ENCODE measurements at places on chromosomes 3 and 15.

- no peak for DNase-seq
Observed at GRCh38 chr3:76490064-76490463, 549.8 kb upstream of the ROBO2 start.

DNA sequence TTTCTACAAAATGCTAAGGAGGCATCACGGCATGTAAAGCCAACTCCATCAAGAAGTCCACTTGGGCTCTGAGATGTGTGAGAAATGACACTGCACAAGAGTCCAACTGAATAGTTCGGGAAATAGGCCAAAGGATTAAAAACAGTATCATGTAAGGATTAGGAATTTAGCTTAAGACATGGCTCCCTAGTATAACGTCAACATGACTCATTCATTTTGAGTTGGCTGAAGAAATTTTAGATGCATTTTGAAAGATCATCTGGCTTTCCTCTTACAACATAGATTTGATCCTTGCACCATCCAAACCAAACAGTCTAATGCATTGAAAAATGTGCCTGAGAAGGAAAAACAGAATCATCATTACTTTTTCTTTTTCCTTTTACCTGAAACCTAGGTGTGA, 109.3 kb upstream of the MME start:
- DNase-seq = no peak

GRCh38 chr3:32991781-32992180, 40.3 kb downstream of the CCR4 start:
- DNase-seq = no peak

- DNase-seq = no peak
Observed at GRCh38 chr3:3538451-3538850, 260.8 kb upstream of the LRRN1 start.

DNA sequence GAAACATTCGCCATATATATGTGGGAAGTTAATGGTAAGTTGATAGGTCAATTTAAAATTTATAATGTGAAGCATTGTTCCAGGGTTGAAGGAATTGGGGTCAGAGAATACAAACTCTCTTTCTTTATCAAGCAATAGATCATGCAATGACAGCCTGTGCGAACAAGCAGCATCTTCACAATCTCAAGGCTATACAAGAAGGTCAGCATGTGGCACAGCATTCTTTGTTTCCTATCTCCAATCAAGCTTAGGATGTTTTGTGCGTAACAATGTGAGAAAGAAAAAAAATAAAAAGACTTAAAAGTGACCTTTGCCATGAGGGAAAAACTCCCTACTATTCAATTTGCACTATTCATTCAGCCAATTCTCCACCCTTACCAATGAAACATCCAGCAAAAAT, 288.1 kb upstream of the NECTIN3 start:
- no peak for DNase-seq

DNA sequence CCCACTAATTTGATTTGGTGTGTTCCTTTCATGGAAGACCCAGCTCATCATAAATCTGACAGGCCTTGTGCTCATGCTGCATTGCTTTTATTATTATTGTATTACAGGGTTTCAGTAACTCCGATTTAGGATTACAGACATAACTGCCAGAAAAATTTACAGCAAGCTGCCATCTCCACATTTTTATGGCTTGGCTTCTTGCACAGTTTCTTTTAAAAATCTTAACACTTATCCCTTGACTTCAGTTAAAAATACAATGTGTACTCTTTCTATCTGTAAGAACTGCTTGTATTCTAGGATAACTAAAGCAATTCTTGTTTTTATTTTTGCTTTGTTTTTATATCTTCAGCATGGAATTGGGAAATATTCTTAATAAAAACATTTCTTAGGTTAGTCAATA, 612.2 kb downstream of the DIPK2A start:
- no peak for DNase-seq

GRCh38 chr15:100311833-100312476, 29.8 kb downstream of the ADAMTS17 start:
- no peak for DNase-seq

DNA sequence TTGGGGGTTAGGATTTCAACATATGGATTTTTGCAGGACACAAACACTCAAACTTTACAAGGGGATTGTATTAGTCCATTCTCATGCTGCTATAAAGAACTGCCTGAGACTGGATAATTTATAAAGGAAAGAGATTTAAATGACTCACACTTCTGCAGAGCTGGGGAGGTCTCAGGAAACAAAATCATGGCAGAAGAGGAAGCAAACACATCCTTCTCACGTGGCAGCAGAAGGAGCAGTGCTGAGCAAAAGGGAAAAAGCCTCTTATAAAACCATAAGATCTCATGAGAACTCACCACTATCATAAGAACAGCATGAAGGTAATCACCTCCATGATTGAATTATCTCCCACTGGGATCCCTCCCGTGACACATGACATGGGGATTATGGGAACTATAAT, 1183.1 kb downstream of the ZPLD1 start:
- DNase-seq = no peak

GRCh38 chr15:67341539-67341938, 87.0 kb downstream of the IQCH start:
- no peak for DNase-seq

DNA sequence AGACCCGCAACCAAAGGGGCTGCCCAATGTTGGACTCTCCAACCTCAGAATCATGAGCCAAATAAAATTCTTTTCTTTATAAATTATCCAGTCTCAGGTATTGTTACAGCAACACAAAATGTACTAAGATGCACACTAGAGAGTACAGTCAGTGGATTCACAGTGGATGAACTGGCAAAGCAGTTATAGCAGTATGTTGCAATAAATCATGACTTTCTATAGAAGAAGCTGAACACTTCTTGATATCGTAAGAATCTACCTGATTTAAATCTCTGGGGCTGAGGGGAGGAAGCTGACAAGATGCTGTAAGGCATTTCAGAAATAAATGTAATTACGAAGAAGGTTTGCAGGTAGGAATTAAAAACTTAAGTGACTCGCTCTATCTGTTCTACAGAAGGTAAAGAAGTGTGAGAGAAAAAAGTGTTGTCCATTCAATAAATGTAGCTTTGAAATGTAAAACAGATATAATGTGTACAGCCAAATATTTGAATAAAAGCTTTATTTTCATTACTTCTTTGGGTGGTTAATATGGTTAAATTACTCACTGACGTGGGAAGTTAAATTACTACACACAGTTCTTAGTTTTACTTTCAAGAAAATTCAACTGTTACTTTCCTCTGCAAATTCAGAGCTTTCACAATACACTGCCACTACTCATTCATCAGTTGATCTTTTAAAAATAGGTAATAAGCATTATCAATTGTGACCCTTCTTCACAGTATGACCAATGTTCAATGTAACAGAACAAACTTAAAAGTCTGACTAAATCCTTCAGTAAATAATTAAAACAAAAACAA, 439.1 kb downstream of the SHQ1 start:
- no peak for DNase-seq

DNA sequence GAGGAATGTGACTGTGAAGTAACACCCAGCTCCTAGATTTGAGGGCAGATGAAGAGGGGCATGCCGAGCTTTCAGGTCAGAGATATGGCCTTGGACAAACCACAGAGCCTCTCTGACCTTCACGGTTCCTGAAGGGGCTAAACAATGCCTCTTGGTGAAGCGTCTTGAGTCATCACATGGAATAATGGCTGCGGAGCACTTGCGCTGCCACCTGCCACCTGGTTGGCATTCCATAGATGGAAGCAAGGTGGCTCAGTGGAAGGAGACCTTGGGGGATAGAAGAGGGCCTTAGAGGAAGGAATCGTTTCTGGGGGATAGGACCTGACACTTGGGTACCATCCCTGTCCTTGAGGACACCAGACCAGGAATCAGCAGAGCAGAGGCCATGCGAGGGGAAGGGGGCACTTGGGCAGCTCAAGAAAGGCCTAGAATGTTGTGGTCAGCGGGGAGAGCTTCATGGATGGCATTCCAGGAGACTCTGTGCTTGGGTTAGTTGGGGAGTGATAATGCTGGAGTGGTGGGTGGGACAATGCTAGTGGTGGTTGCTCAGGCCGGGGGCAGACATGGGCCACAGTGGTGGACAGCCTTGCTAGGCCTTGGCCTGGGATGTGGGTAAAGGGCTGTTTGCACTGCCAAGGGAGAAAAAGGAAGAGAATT, 12.6 kb downstream of the MRAS start:
- DNase-seq = no peak

GRCh38 chr3:111998636-111999483, at the start of gene TAGLN3:
TAGLN3 (plus strand) TSS chr3:111998922; CDS start chr3:111999423, 501 bp downstream.
- no peak for DNase-seq

- DNase-seq = no peak
Observed at GRCh38 chr3:14096742-14097141, 27.9 kb downstream of the CHCHD4 start.

DNA sequence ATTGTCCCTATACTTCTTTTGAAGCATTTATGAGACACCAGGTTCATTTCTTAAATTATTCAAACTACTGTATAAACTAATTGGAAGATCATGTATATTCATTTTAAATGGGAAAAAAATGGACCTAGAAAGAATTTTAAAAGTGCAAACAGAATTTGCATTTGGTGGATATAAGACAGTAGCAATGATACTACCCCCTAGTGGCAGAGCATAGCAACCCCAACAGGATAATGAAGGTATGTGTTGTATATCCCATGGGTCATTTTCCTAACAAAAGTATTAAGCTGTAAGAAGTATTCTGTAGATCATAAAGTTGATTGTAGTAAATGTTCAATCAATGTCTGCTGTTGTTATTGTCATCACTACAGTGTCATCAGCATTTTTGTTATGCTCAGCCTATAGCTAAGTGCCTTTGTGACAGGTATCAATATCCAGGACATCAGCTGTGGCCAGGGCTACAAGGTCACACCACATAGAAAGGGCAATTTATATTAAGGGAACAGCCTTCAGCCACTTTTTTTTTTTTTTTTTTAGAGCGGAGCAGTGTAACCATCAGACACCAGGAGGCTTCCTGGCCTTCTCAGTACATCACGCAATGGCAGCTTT, 175.8 kb downstream of the FOXB1 start:
- DNase-seq = no peak

DNA sequence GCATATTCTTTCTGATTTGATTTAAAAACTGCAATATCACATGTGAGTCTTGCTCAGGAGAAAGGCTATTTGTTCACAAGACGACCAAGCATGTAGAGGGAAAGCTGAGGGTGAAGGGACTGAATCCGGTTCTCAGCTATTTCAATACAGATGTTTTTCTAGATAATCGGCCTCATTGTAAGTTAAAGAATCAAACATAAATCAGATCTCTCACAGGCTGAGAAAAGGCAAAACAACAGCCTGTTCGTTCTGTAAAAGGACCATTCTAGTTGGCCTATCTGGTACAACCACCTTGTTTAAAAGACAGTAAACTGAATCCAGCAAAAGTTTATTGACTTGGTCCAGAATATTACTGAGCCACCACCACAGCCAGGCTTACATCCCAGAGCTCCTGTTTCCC, 1045.7 kb upstream of the CFAP20DC start:
- no peak for DNase-seq

GRCh38 chr3:63295806-63296205, 17.7 kb downstream of the SYNPR start:
- no peak for DNase-seq

DNA sequence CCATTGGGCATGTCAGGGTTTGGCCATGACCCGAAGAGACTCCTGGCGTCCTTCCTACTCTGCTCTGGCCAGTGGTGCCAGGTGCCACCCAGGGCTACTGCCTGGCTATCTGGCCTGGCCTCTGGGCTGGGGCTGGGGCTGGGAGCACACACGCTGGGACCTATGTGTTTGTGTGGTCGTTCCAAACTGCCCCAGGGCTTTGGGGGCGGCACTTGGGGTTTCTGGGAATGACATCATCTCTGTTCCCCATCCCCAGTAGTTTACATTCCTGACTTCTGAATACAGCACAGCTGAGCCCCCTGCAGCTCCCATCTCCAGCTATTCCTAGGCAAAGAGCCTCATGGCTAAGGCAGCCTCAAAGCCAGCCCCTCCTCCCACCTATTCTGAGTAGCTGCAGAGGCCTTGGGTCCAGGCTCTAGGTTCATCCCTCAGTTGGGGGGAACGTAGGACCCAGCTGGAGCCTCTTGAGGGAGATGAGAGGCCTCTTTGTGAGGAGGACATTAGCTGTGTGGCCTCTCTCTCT, 24.3 kb downstream of the PLEKHO2 start:
- no peak for DNase-seq

DNA sequence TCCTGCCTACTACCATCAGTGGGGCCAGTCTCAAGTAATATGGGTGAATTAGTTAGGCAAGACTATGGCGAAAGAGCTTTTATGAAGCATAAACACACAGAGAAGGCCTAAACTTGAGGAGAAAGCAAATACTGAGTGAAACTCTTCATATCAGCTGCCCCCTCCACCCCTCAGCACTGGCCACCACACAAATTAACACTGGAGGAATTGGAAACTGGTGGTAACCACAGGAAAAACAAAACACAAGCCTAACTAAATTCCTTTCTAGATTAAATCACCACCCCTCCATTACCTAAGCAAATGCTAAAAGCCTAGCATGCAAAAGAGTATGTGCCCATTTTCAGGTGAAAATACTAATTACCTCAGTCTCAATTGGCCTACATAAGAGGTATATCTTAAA, 774.7 kb upstream of the NECTIN3 start:
- no peak for DNase-seq

- DNase-seq = no peak
Observed at GRCh38 chr15:61653110-61653509, 407.1 kb downstream of the VPS13C start.

DNA sequence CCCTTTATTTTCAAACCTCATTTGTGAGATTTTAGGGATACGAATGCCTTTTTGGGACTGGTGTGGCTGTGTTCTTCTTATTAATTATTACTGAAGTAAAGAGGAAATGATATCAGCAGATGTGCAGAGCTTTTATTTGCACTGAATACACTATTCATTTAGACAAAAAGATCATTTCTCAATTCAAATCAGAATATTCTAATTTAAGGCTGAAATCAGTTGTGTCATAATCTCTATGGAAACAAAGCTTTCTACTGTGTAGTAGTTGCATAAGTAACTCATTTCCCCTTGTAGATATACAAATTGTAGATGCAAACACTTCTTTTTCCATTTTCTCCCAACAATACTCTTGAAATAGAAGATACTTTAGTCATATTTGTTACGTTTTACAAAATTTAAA, 56.0 kb downstream of the PDE8A start:
- DNase-seq = no peak

- no peak for DNase-seq
Observed at GRCh38 chr3:70519913-70520659, 207.6 kb upstream of the MDFIC2 start.

DNA sequence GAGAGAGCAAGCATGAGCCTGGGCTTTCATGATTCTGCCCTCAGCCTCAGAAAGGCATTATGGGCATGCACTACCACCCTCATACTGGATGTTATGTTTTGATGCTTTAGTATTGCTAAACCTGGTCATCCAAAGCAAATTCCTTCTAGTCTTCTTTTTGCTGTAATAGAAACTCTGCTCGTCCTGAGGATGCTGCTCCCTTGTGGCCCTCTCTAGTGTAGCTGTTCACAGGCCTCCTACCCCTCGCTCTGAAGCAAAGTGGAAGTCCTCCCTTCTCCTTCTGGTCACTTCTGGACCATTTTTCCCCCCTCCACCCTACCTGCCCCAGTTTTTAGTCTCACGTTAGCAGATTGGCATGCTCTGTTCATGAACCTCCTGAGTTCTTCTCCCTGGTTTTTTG, 22.9 kb upstream of the CCNL1 start:
- DNase-seq = no peak

Data from stimulated activated CD4-positive, alpha-beta T cell treated with anti-CD3 and anti-CD28 coated beads, TNF-alpha, amount 100 ng/mL, for 1 hour (primary cell).